ENCODE measurements at places on chromosomes 4 and X.

DNA sequence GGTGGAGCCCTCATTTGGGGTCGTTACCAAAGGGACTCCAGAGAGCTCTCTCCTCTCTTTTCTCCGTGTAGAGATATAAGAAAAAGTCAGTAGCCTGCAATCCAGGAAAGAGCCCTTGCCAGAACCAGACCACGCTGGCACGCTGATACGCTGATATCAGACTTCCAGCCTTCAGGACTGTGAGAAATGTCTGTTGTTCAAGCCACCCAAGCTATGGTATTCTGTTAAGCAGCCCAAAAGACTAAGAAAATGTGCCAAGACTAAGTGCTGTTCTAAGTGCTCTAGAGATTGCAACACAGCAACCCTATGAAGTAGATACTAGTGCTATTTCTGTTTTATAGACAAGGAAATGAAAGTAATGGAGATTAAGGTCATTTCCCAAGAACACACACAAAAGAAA lies 205.7 kb downstream of the CAMK2D start:
- DNase-seq, result peak; percentile 67

GRCh38 chr4:156975686-156976085 lies 4.1 kb upstream of the PDGFC start:
- DNase-seq, result no peak

DNA sequence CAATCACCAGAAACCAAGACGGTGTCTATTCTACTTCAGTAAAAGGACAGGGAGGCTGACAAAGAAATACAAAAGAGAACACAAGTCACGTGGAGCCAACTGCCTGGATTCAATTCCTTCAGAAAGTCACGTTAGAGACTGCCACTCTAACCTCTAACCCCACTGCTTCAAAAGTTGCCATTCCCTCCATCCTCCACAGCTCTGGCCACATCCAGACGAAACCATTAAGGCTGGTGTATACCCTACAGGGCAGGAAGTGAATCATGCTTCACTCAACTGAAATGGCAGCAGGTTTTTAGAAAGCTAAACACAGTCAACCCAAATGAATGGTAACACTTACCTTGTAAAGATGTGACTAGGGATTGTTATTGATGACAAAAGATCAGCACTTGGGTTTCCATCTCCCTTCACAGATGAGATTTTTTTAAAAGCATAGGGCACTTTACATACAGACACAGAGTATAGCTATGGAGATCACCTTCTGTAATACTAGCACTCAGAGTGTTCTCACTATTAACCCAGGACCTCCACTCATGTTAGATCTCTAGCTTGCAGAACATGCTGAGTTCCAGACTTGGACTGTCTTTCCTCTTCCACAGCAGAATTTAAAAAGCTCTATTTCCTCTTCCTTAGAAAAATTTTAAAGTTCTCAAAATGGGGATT lies 37.4 kb downstream of the MAML3 start:
- DNase-seq, result no peak

DNA sequence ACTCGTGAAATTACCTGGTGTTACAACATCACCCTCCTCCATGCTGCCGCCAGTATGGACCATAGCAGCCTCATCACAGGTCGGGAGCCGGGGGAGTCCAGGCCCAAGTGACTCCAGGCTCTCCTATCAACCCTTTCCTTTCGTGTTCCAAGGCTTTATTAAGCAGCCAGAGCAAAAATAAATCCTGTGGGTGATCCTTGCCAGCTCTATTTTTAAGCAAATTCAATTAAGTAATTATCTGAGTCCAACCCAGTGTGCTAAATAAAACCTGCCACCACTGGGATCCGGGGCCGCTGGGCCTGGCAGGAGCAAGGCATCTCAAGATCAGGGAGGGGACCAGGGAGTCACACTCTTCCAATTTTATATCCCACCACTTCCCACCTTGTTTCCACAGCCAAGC lies 80.7 kb upstream of the PRPS1 start:
- no peak for DNase-seq

DNA sequence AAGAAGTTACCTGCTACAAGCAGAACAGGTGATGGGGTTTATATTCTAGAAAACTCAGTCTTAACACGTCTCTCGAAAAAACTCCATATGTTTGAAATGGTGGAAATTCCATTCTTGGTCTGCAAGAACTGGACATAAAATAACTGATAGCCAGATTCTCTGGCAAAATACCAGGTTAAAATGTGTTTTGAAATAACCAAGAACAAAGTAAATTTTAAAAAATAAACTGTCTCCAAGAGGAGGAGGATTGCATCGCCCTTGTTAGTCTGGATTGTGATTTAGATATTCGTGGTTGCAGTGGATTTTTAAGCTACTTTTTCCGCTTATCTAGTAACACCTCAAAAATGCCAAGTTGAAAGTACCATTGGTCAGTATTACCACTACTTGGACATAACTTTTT lies 40.8 kb downstream of the CENPU start:
- DNase-seq, result no peak

DNA sequence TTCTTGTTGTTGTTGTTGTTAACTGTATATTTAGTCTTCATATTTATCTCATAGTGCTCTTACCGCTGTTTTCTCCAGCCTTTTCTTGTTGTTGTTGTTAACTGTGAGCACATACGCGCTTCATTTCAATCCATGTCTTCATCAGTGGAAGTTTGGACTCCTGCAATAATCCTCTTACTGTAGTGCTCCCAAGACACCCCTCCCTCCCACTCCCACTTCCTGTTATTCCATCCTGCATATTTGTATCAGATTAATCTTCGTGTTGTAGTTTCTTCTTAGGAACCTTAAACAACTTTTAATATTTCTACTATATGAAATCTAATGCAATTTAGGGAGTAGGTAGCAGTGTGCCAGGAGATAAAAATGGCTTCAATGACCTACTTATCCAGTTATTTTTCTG lies 674.8 kb downstream of the RAPGEF2 start:
- no peak for DNase-seq

GRCh38 chr4:25527034-25527433 lies 128.6 kb upstream of the SLC34A2 start:
- DNase-seq, result no peak

- no peak for DNase-seq
Measured at GRCh38 chrX:10944136-10944885, 166.8 kb upstream of the HCCS start.

GRCh38 chrX:143754183-143754582 lies 33.6 kb upstream of the SPANXN2 start:
- DNase-seq, result no peak

DNA sequence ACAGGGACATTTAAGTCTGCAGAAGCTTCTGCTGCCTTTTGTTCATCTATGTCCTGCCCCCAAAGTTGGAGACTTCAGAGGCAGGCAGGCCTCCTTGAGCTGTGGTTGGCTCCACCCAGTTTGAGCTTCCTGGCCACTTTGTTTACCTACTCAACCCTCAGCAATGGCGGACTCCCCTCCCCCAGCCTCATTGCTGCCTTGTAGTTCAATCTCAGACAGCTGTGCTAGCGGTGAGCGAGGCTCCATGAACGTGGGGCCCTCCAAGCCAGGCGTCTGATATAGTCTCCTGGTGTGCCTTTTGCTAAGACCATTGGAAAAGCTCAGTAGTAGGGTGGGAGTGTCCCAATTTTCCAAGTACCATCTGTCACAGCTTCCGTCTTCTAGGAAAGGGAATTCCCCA lies 170.1 kb downstream of the CCNG2 start:
- no peak for DNase-seq

- DNase-seq, result peak; percentile 73
Measured at GRCh38 chrX:41275661-41276609, 58.0 kb upstream of the DDX3X start.

DNA sequence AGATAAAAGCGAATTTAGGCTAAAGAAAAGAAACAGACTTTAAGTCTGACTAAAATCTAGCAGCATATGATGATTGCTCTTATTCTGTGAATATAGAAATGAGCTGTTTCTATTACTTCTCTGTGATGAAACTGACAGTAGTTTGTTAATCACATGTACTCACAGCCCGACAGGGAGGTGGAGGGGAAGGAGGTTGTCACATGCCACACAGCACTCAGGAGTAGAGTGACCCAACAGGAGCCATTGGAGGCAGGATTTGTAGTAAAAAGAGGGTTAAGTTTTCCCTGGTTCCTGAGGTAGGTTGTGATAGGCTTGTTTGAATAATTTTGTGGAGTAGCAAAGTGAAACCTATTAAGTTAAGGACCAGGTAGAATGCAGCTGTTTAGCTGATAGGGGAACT lies 495.9 kb downstream of the CENPC start:
- no peak for DNase-seq

DNA sequence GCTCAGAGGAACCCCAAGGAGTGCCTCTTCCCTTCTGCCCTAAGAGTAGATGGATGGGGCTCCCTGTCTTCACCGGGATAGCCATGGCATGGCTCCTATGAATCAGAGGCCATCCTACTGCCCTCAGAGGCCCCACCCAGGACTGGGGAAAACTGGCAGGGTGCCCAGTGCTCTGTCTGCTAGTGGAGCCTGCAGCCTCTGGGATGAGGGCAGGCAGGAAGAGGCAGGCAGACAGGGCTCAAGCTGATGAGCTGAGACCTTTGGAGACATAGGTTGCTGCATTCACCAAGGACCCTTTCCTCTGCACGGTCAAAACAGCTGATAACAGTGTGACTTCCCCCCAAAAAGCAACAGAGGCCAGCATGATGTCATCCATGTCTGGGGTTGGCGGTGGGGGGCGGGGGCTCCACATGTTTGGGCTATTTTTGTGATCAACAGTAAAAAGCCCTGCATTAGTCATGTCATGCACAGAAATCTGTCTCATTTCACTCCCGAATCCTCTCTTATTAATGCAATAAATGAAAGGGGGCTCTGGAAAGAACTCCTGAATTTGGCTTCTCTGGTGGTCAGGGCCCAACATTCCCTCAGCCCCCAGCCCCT lies 207.6 kb upstream of the MAMLD1 start:
- DNase-seq, result peak; percentile 67

- DNase-seq, result no peak
Measured at GRCh38 chr4:83112231-83112630, 2.3 kb downstream of the PLAC8 start.

- no peak for DNase-seq
Measured at GRCh38 chrX:129000797-129001196, 522.5 kb downstream of the SMARCA1 start.

GRCh38 chrX:40147126-40147952 lies 49.6 kb upstream of the BCOR start:
- no peak for DNase-seq

- no peak for DNase-seq
Measured at GRCh38 chr4:48262926-48263325, 6.7 kb downstream of the TEC start.

- no peak for DNase-seq
Measured at GRCh38 chrX:40279762-40280161, 182.0 kb upstream of the BCOR start.

DNA sequence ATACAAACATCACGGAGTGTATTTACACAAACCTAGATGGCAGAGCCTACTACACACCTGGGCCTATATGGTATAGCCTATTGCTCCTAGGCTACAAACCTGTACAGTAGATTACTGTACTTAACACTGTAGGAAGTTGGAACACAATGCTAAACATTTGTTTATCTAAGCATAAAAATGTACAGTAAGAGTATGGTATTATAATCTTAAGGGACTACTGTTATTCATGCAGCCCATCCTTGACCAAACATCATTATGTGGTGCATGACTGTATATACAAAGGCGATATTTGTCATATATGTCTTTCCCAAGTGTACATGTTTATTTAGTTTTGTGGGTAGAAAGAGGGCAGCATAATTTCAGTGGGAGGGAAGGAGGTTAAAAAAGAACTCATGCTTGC lies 177.7 kb upstream of the FSTL5 start:
- no peak for DNase-seq

DNA sequence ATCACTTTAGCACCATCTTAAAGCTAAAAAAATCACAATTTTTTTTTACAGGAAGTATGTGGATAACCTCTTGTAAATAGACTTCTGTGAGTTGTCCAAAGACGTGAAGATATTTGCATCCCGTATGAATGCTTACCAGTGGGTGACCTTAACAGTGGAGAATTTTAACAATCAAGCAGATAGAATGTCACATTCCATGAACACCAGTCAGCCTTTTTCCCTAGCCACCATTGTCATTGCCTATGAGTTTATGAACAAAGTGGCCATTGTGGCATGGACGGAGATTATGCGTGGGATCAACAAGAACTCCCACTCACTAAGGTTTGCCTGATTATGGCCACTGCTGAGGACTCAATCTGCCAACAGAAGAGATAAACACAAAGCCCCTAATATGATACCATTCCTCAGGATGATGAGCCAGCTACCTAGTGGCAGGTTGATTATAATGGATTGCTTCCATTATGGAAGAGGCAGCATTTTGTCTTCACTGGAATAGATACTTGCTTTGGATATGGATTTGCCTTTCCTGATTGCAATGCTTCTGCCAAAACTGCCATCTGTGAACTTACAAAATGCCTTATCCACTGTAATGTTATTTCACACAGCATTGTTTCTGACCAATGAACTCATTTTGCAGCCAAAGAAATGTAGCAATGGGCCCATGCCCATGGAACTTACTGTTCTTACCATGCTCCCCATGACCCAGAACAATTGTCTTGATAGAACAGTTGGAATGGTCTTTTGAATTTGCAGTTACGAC lies 830.9 kb upstream of the NDST4 start:
- no peak for DNase-seq

GRCh38 chrX:38192007-38192810 lies 28.5 kb downstream of the SRPX start:
- no peak for DNase-seq

DNA sequence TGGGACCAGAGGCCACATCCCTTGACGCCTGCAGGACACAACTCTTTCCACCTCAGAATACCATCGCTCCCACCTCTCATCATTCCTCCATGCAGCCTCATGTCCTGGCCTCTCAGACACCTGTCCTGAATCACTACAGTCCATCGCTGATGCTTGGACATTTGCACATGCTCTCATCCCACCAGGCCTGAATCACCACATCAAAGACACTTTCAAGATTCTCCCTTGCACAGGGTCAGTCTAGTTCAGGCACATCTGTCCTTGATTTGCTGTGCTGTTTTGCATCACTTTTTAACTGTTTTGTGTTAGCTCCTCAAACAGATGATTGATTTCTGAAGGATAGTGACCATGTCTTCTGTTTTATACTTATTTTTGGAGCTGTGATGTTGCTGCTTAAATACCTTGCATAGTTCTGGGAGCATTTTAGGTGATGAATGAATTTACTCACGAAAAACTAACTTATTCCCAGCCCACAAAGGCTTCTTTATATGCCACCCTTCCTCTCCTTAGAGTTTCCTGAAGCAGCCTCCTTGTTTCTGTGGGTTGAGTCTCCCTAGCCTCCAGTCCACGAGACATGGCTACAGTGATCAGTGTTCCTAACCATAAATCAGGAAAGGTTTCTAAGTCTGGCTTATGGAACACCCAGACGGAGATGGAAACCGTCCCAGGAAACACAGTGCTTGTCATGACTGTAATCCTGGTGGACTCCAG lies 2.6 kb downstream of the FAM114A1 start:
- no peak for DNase-seq

- DNase-seq, result no peak
Measured at GRCh38 chrX:29824176-29824906, 391.0 kb upstream of the MAGEB2 start.

GRCh38 chrX:65600106-65600505 lies 65.5 kb upstream of the LAS1L start:
- no peak for DNase-seq
